ENCODE measurements at places on chromosomes 7 and 10. TPM values are rescaled to one million over a fixed set of nuclear protein-coding genes. Genes with fewer than 3 reads are reported as not detected.

DNA sequence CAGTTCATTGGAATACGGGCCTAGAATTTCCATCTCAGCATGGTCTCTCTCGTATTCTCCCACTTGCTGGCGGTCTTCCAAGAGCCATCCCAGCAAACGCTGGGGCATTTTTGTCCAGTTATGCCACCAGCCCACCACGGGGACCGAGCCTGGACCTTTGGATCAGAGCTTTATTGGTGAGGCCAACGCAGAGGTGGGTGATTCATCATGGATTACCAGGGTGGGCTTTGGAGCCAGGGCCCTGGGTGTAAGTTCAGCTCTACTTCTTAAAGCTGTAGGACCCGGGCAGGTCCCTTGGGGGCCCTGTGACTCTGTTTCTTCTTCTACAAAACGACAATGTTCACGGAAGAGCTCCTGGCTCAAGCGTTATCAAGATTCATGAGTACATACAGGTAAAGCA lies 22.7 kb upstream of the PITRM1 start:
- DNase-seq = no peak

GRCh38 chr7:84664626-84665025 lies 470.0 kb upstream of the SEMA3A start:
- no peak for DNase-seq

- DNase-seq = peak; percentile 47
Measured at GRCh38 chr10:35420044-35420443, 83.7 kb downstream of the CCNY start.

DNA sequence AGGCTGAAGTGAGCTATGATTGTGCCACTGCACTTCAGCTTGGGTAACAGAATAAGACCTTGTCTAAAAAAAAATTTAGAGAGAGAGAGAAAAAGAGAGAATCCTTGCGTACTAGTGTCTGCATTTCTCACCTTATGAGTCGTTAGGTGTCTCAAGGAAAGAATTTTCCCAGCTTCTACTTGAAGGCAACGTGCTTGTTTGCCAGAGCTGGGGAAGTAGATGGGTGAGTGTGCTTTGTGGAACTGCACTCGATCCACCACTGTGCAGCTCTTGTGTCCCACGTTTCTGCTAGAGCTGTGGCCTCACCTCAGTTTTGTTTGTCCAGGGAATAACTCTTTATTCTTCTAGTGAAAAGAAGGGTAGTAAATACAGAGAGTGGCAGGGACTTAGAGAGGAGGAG lies 38.9 kb downstream of the HDAC9 start:
- DNase-seq = no peak

- no peak for DNase-seq
Measured at GRCh38 chr7:5012985-5013384, 32.7 kb upstream of the RBAK start.

GRCh38 chr10:124129471-124129870 lies 36.1 kb upstream of the CHST15 start:
- no peak for DNase-seq

CALML3 gene
- not detected for total RNA-seq
